ENCODE measurements at places on chromosomes 11 and 22. TPM values are rescaled to one million over a fixed set of nuclear protein-coding genes. Genes with fewer than 3 reads are reported as not detected.

The APOL3 gene
- total RNA-seq: 0.28 TPM

The PLAAT2 gene
- total RNA-seq: not detected

- peak; percentile 97 for DNase-seq
Measured at GRCh38 chr22:42270176-42270509, 310 bp downstream of the TCF20 start.

The PANX3 gene
- total RNA-seq: not detected

DNA sequence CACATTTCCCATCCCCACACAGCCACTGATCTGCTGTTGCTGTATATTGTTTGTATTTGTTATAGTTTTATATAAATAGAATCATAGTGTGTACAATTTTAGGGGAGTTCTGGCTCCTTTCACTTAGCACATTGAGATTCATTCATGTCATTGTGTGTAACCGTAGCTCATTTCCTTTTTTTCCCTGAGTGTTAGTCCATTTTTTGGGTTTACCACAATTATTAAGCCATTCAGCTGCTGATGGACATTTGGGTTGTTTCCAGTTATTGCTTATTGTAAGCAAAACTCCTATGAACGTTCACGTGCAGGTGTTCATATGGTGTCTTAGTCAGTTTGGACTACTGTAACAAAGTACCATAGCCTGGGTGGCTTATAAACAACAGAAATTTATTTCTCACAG, 33.6 kb upstream of the ADORA2A start:
- DNase-seq: no peak

GRCh38 chr22:20433191-20433590, 4.4 kb downstream of the SCARF2 start:
- peak; percentile 47 for DNase-seq

DNA sequence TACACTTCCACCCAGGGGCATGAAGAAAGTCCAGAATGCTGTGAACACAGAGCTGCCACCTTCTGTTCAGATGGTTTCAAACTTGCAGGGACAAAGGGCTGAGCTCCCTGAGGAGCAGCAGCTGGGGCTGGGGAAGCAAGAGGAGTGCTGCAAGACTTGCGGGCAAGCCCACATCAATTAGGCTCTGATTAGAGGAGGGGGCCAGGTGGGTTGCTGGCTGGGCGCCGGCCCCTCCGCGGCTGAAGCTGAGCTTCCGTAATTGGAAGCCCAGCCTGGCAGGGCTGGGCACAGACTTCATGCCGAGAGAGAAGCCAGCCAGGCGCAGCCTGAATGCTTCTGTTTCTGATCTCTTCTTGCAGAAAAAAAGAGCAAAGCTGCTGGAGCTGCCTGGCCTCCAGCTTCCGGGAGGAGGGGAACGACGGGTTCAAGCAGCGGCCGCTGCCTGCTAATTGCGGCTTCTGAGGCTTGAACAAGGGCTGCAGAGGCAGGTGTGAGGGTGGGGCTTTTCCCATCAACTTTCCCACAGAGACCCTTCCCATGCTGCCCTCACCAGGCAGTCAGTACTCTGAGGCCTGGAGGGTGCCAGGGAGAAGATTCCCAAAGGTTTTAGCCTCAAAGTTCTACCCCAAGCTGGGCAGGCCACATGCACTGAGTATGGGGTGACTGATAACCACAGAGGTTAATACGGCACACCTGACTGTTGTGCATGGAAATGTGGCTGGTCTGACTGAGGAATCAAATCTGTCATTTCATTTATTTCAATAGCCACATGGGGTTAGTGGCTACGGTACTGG, 91.1 kb upstream of the LMO1 start:
- DNase-seq: no peak

DNA sequence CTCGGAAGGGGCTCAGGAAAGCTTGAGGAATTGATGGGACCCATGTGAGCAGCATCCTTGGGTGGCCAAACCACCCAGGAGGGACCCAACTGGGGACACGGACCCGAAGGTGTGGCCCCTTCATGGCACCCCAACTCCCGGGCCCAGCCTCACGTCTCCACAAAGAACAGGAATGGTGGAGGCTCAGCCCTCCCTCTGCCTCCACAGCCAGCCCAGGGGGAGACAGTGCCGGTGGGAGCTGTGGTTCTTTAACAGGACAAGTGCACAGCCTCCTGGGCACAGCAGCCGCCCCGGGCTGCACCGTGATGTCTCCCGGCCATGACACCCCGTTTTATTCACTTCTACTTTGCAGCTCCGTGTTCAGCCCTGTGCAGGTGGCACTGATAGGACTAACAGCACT, 587.2 kb downstream of the BRD1 start:
- DNase-seq: peak; percentile 20

DNA sequence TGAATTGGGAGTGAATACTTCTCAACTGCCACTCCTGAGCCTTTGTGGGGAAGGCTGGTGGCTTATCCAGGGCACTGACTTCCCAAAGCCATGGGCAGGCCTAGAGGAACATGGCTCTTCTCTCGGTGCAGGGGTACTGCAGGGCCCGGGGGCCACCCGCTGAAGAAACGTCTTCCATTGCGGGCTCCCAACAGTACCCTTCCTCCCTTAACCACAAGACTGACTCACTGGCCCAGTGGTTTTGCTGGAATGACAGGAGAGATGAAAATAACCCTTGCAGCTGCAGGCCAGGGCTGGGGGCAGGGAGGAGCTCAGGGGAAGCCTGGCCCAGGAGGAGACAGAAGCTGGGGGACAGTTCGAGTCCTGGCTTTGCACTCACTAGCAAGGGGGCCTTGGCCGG, 13.5 kb downstream of the TXN2 start:
- no peak for DNase-seq

GRCh38 chr11:130024361-130024760, 21.7 kb upstream of the PRDM10 start:
- DNase-seq: no peak

The CCDC88B gene
- total RNA-seq: 9.9 TPM

The DMC1 gene
- total RNA-seq: 20.4 TPM

- DNase-seq: no peak
Measured at GRCh38 chr11:57626895-57627294, 22.8 kb downstream of the YPEL4 start.

The SEPTIN3 gene
- 11.0 TPM for total RNA-seq

GRCh38 chr22:22910272-22911240, 22.9 kb downstream of the IGLL5 start:
- DNase-seq: no peak

GRCh38 chr11:69440876-69441275, 40.6 kb upstream of the LINC01488 start:
- no peak for DNase-seq

The RAB3IL1 gene
- total RNA-seq: 7.2 TPM

GRCh38 chr11:123228496-123229163, 33.6 kb upstream of the CLMP start:
- no peak for DNase-seq

The APOA4 gene
- not detected for total RNA-seq

- DNase-seq: peak; percentile 99
Measured at GRCh38 chr22:24592851-24593558, at the start of gene LRRC75B. LRRC75B (minus strand) TSS chr22:24593073; CDS start chr22:24593039, 34 bp downstream.

- no peak for DNase-seq
Measured at GRCh38 chr11:6448574-6448973, 7.8 kb upstream of the HPX start.

DNA sequence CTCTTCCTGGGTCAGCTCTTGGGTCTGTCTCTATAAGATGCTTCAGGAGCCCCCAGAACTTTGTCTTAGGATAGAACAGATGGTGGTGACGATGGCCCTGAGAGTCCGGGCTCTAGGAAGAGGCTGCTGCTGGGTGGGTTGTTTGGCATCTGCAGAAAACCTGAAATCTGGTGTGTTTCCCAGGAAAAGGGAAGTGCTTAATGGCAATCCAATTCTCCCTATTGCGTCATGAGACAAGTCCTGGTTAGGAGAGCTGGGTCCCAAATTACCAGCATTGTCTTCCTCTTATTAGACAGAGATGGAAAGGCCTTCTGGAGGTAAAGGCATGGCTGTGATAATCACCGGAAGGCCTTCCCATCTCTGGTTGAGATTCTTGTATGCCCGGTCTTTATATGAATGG, 48.9 kb upstream of the GRAMD1B start:
- no peak for DNase-seq

The SYT12 gene
- 2.8 TPM for total RNA-seq

GRCh38 chr22:17471886-17472535, 91.3 kb upstream of the SLC25A18 start:
- no peak for DNase-seq

- no peak for DNase-seq
Measured at GRCh38 chr11:117601006-117601708, 195.9 kb downstream of the DSCAML1 start.

The CNTN5 gene
- total RNA-seq: 0.17 TPM

The FGF4 gene
- 15.9 TPM for total RNA-seq

DNA sequence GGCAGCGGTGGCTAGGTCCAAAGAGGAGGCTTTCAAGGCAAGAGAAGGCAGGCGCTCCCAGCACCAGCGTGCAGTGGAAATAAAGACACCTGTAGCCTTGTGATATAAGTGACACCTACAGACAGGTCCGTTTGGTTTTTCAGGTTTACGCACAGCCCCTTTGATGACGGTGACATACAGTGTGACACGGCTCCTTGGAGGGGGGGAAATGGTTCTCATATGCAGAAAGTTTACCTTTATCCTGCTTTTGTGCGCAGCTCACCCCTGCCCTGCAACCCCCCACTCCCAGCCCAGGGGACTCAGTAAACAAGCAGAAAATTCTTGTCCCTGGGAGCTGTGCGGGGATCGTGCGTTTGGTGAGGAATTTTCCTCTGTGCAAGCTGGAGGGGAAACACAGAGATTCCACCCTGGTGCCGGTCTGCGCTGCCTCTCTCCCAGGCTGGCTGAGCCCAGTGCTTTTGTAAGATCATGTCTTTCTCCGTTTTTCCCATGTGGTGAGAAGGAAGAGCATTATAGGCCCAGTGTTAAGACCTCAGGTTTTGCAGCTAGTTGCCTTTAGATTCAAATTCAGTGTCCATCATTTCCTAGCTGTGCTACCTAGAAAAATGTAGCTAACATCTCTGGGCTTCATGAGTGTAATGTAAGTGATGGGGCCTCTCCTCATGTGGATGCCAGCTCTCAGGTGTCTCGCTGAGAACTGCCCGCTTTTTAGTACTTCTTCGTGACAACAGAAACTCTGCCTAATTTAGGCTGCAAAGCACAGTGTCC, at the start of gene ELF5:
Gene ELF5, minus strand, starts transcription at position 113 of the 768 bp plus-strand sequence. CDS start 8,045 bp downstream, outside the sequence.
- DNase-seq: no peak

GRCh38 chr22:37499027-37499707, 13.0 kb upstream of the MFNG start:
- DNase-seq: peak; percentile 45

DNA sequence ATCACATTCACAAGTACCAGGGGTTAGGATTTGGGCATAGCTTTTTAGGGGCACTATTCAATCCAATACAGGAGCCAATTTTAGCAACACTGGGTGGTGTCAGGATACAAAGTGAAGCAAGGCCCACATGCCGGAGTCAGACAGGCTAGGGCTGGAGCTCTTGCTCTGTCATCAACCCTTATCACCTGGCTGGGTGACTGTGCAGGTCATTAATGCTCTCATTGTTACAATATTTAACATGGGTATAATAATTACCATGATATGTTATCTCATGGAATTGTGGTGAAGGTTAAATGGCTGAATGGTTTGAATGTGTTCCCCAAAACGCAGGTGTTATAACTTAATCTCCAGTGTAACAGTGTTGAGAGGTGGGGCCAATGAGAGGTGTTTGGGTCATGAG, 143.3 kb upstream of the THY1 start:
- DNase-seq: no peak

GRCh38 chr11:11731311-11732083, 109.7 kb upstream of the GALNT18 start:
- DNase-seq: no peak

GRCh38 chr11:83063073-83063754, 8.5 kb downstream of the RAB30 start:
- no peak for DNase-seq

- peak; percentile 56 for DNase-seq
Measured at GRCh38 chr11:68979931-68980775, 633 bp downstream of the MRGPRD start.

The PDGFB gene
- total RNA-seq: 7.2 TPM

The C1QTNF4 gene
- 5.0 TPM for total RNA-seq

- DNase-seq: peak; percentile 46
Measured at GRCh38 chr22:19853058-19853878, 1.4 kb downstream of the GNB1L start.

GRCh38 chr11:87528752-87529151, 491.0 kb downstream of the TMEM135 start:
- DNase-seq: no peak

The GP1BB gene
- 3.7 TPM for total RNA-seq

DNA sequence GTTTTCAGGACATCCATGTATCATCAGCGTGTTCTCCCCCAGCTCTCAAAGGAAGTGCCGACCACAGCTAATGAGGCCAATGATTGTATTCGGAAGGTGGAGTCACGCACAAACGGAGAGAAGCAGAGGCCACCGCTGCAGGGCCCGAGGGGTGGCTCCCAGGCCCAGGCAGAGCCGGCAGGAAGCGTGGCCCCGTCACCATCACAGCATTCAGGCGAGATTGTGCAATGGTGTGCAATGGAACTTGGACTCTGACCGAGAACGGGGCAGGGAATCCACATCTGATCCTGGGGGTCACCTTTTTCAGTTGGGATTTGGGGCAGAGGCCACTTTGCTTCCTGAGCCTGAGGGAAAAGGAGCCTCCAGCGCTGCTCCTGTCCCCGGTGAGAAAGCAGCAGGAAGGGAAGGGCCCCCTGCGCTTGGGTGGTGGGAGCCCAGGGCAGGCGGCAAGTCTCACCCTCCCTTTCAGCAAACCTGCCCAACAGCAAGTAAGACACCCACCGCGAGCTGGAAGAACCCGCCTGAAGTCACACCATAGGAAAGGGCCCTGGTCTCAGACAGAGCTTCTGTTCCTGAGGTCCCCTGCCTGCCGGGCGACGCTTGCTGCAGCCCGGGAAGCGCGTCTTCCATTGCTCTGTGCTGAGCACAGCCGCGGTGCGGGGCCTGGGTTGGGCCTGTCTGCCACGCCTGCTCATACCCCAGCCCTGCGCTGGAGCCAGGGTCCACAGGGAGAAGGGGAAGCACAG, 1430.7 kb downstream of the BRD1 start:
- peak; percentile 56 for DNase-seq

The PYGM gene
- 2.9 TPM for total RNA-seq

The CCDC116 gene
- 0.48 TPM for total RNA-seq

The UBTFL1 gene
- total RNA-seq: not detected

DNA sequence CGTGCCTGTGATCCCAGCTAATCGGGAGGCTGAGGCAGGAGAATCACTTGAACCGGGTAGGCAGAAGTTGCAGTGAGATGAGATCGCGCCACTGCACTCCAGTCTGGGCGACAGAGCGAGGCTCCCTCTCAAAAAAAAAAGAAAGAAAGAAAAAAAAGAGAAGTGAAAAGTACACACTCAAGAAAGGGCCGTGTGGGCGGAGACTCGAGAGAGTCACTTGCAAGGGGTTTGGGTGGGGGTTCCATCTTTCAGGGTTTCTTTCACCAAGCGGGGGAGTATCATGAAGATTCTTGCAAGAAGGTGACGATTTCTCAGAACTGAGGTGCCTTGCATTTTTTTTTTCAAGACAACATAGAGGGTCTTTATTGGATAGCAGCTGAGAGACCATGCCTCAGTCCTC, 4.0 kb upstream of the IFITM5 start:
- no peak for DNase-seq

The RCOR2 gene
- total RNA-seq: 66.8 TPM

GRCh38 chr11:119263352-119263940, 53.5 kb downstream of the MCAM start:
- no peak for DNase-seq

- no peak for DNase-seq
Measured at GRCh38 chr11:122617297-122617696, 38.2 kb upstream of the UBASH3B start.

The KRTAP5-2 gene
- not detected for total RNA-seq

The MMP12 gene
- total RNA-seq: not detected

- DNase-seq: no peak
Measured at GRCh38 chr11:27786331-27786730, 86.1 kb upstream of the BDNF start.

Measured in H7 (cell line).